ENCODE measurements at places on chromosomes 16 and 17.

DNA sequence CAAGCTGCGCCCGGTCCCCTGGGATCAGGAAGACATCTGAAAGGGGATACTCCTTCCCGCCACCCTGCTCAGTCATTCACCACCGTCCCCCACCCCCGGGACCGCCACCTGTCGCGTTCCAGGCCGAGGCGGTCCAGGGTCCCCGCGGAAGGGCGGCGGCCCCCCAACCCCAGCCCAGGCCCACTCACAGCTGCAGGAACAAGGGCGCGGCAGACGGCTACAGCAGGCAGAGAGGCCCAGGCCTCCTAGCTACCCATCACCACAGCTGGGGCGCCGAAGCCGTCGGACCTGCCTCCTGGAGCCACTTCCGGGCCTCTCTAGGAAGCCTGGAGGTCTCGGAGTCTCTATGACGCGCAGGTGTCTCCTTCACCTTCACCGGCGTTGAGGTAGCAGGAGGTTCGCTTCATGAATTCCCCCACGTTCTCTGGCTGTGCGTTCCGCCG is at the start of gene SDR42E1:
SDR42E1 (minus strand) TSS at position 272 of the 443 bp plus-strand sequence. CDS start 10,612 bp downstream, outside the sequence.
- peak; percentile 50 for DNase-seq

DNA sequence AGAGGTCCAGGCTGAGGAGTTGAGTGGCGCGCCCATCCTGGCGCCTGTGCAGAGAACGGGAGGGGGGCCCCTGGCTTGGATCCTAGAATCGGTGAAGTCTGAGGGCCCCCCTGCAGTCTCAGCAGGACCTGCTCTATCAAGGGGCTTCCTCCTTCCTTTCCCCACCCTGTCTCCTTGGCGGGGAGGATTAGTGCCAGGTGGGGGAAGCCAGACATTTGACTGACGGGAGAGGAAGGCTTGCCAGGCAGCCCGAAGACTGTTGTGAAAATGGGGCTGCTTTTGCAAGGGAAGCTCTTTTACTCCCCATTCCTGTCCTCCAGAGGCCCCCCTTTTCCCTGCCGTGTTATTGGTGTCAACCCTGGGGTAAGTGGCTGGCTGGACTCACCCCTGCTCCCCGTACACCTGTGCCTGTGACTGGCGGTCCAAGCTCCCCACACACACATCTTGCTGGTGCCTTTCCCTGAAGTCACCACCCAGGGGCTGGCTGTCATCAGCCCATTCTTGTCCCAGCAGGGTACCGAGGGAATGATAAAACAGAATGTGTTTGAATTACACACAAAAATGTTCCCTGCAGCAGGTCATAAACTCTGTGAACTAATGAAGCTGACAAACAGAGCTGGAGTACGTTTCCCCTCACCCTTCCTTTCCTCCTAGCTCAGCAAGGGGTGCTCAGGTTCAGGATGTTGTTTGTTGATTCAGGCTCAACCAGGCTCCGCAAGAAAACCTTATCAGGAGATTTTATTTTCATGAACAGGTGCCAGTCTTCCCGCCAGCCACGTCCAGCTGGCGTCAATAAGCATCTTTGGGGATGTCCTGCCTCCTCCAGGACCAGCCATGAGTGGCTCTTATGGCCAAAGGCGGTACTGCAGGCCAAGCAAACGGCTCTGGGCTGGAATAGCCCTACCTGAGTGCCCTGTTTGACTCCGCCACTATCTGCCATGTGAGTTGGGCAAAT is 4.4 kb upstream of the ARMC7 start:
- peak; percentile 78 for DNase-seq

DNA sequence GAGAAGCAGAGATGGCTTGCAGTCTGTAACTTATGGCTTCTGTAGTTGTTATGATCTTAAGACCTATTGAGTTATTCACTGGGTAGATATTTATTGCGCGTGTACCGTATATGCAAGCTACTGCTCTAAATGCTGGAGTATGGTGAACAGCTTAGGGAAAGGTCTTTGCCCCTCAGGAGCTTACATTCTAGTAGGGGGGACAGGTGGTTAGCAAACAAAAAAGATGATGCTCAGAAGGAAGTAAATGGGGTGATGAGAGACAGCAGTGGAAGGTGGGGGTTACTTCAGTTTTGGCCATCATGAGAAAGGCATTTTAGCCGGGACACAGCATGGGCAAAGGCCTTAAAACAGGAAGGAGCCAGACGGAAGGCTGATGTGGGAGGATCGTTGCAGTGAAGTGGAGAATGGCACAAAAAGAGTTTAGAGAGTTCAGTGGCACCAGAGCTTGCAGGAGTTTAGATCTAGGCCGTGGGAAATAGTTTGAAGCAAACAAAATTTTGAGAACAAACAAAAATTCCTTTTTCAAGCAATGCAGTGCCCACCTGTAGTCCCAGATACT is 2.1 kb downstream of the ARMC7 start:
- DNase-seq, result no peak

GRCh38 chr16:11684231-11685025 is 16.2 kb downstream of the SNN start:
- DNase-seq, result no peak

- DNase-seq, result no peak
These were observed 21.9 kb upstream of the SSTR2 start for GRCh38 chr17:73142872-73143381.

DNA sequence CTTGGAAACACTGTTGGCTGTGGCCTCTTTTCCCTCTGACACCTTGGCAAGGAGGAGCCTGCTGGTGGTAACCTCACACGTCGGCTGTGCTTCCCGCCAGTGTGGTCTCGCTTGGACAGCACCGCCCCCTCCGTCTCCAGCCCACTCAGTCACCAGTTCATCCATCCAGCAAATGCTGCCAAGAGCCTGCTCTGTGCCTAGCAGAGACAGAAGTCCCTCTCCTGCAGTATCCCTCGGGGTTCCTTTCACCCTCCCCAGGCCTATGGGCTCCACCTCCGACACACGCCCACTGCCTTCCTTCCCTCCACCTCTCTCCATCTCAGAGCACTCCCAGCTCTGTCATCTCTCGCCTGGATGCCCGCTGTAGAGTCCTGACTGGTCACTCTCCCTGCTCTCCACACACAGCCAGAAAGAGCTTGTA is 12.3 kb downstream of the CACNG4 start:
- no peak for DNase-seq

DNA sequence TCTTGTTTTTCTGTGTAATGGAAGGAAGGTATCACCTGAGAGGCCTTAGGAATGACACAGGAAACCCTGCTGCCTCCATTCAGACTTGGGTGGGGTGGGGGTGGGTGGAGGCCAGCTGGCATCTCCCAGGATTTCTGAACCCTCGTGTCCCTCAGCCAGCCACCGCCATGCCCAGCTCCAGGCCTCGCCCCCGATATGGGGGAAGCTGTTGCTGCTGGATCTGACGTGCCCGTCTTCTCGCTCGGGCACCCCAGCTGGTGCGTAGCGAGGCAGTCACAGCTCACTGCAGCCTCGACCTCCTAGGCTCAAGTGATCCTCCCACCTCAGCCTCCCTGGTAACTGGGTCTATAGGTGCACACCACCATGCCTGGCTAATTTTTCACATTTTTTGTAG is 220.0 kb upstream of the CHMP6 start:
- DNase-seq, result no peak

GRCh38 chr17:38455288-38455915 is 27.1 kb downstream of the ARHGAP23 start:
- DNase-seq, result no peak

- no peak for DNase-seq
These were observed 46.8 kb upstream of the MRTFB start for GRCh38 chr16:14024283-14024682.

DNA sequence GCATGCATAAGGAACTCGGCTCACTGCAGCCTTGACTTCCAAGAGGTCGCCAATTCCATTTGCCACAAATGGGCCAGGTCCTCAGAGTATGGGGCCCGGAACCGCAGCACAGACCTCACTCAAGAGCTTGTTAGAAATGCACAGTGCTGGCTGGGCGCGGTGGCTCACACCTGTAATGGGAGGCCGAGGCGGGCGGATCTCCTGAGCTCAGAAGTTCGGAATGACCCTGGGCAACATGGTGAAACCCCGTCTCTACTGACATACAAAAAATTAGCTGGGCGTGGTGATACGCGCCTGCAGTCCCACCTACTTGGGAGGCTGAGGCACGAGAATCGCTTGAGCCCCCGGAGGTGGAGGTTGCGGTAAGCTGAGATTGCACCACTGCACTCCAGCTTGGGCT is 19.6 kb upstream of the N4BP1 start:
- DNase-seq, result no peak

DNA sequence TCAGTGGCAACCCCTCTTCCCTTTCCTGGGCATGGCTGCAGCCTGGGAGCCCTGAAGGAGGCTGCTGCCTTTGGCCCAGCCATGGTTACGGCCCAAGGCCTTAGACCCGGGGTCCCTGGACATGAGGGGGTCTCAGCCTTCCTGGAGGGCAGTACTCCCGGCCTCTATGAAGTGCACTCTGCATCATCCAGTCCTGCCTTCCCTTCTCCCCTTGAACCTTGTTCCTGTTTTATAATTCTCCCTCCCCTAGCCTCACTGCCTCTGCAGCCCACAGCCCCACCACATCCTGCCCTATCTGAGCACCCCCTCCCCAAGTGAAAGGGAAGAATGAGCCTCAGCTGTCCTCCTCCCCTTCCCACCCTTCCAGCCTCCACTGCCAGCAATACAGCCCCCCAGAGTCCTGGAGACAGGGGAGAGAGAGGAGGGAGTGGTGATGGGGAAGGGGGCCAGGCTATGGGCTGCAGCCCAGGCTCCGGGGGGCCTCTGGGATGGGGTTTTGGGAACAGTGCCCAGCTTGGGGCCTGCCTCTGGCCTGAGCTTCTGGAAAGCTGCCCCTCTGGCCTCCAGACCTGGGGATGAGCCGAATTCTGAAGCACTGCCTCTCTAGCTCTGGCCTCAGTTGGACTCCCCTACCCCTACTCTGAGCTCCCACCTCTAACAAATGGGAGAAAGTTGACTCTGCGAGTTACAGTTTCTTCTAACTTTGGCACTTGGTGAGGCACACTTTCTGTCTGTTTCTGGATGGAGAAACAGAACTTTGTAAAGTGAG is 7.6 kb downstream of the CCR7 start:
- DNase-seq, result no peak

DNA sequence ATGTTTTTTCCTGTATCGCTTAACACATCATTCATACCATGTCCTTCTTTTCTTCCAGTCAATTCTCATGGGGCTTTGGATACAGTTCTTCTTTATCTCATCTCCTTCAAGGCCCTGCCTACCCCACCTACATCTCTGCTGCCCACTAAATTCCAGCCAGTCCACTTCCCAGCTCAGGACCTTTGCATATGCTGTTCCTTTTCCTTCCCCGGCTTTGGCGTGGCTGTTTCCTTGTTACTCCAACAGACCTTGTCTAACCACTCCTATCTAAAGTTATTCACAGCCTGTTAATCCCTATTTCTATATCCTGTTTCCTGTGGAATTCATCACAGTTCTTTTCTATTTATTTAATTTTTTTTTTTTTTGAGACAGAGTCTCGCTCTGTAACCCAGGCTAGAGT is 6.6 kb upstream of the STAT3 start:
- no peak for DNase-seq

- DNase-seq, result no peak
These were observed 750.9 kb upstream of the GOT2 start for GRCh38 chr16:59484833-59485516.

DNA sequence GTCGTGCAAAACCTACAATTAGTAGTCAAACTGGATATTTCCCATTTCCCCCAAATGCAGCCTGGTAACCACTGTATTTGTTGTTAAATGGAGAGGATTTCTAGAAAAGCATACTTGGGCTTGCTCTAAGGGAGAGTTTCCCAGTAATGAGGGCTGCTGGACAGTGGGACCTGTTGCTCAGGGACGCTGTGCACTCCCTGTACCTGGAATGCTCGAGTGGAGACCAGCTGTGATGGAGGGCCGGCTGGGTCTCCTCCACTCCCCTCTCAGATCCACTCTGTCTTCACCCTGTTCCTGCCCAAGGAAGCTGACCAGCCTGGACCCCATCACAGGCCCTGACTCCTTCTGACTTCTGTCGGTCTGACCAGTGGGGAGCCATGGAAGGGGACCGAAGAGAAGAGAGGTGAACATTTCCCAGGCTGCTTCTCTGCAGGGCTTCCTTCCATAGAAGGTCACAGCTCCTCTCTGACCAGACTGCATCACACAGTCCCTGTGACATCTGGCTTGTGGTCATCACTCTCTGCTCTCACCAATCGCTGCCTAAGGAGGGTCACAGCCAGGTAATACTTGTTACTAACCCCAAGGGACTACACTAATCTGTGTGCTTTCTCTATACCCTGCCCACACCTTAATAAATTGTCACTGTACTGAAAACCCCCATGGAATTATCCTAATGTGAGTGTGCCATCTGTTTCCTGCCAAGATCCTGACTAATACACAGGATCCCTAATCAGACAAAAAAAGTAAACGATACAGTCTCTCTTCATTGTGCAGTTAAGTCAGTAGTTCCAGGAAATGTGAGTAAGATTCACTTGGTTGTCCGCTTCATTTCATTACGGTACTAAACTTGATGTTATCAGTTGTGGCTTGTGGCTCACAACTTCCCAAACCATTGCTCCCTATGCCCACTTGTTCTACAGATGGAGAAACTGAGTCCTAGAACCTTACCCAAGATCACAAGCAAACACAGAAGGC is 102.4 kb downstream of the CCT6B start:
- no peak for DNase-seq

DNA sequence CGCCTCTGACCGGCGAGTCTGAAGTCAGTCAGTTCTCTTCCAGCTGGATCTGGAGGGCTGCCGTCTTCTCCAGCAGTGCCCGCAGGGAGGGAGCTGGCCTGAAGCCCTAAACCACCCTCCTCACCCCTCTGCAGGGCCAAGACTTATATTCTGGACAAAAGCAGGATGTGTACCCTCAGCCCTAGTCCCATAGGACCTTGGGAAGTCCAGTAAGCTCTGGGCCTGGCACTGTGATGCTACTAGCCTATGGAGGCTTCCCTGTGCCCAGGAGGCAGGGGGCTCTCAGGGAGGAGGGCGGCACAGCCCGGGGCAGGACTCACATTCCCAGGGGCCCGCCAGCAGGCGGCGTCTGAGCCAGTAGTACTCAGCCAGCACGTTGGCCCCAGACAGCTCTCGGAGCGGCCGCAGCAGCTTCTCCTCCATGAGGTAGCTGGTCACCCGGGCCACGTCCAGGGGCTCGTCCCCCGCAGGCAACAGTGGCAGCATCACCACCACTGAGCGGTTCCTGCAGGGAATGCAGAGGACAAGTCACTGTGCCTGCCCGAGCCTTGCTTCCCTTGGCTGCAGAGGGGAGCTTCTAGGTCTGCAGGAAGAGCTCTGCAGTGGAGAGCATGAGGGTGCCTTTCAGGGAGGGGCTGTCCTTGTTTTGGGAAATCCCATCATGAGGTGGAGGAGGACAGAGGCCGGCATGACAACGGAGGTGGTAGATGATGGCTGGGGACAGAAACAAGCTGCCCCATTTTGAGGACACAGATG is 41.7 kb downstream of the RMI2 start:
- DNase-seq, result no peak

- no peak for DNase-seq
These were observed 34.2 kb upstream of the ATP2A3 start for GRCh38 chr17:3998436-3998835.

DNA sequence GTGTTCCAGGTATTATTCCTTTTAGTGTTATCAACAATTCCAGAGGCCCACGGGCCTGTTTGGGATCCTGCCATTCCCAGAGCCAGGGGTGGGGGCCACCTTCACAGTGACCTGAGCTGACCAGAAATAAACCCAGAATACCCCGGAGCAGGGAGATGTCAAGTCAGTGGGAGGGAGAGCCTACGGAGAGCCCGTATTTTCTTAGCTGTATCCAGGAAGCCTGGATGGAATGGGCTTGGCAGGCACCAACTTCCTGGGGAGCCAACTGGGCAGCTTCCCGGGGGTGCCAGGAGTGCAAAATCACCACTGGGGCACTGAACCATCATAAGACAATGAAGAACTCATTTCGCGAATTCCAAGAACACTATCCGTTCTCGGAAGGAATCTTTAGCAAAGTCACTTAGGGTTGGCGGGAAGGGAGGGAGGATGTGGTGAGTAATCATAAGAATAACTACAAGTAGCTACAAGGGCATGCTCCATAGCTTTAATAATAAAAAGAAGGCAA is 13.2 kb upstream of the MRTFB start:
- DNase-seq, result no peak

All from NCI-H774 (cell line).